Stimulated activated CD4-positive, alpha-beta T cell treated with anti-CD3 and anti-CD28 coated beads, Interleukin-2, amount 100 ng/mL, for 48 hours (primary cell): ENCODE measurements at places on chromosomes 5 and 9.

- no peak for DNase-seq
These were observed 27.1 kb downstream of the RFX3 start for GRCh38 chr9:3498691-3499090.

GRCh38 chr5:157336423-157336744, 70.5 kb downstream of the CYFIP2 start:
- no peak for DNase-seq

- no peak for DNase-seq
These were observed 139.1 kb upstream of the STK32A start for GRCh38 chr5:147095740-147096139.

DNA sequence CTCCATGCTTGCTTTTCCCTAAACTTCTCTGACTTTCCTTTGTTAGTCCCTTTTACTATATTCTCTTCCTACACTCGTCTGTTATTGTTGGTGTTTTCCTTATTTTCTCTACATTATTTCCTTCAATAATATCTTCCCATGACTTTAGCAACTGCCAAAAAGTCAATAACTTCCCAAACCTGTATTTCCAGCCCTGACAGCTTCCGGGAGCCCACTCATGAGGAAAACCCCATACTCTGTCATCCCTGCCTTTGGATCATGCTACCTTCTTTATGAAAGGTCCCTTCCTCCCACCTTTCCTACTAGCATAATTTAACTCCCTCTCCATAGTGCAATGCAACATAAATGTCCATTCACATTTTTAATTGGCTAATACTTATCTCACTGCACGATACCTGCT, 144.0 kb upstream of the CDH6 start:
- DNase-seq = no peak

DNA sequence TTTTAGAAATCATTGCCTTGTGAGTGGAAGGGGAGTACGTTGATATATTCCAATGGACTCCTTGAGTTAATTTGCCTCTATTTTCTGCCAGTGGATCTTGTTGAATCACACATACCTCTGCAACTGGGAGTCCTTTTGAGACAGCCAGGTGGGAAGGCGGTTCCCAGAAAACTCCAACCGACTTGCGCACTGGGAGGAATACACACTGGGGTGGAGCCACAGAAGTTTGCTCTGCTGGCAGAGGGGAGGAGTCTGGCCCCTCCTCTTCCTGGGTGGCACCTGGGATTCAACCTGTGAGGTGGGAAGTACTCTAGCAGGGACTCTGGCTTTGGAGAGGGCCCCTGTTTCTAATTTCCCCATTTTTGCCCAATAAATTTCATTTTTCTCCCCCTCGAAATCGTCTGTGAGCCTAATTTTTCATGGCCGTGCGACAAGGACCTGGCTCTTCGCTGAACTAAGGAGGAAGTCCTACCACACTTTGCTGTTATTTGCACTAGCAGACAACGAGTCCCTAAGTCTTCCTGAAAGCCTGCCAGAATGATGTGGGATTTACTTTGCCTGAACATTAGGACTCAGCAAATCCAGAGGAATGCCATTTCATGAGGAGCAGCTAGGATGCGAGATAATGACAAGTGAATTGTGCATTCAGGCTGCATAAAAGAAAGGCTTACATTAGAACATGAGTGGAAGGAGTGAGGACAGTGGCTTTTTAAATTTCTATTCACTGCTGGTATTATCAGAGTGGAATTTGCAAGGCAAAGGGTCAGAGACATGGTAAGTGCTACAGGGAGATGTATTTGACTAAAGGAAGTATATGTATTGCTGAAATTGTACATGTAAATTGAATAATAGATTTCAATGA, 67.2 kb downstream of the PRLR start:
- DNase-seq = no peak
